Lower leg skin (tissue), 4 donors: ENCODE measurements at places on chromosomes 16 and 17. TPM values are rescaled to one million over a fixed set of nuclear protein-coding genes. Genes with fewer than 3 reads are reported as not detected.

RTN4RL1 gene
- total RNA-seq, result 31.0 TPM

PRSS53 gene
- total RNA-seq, result 2.8 TPM

CES5A gene
- total RNA-seq, result 0.34 TPM

PTGES3L gene
- not detected for total RNA-seq

KRT32 gene
- 11.6 TPM for total RNA-seq

HEATR9 gene
- not detected for total RNA-seq

FBXO47 gene
- not detected for total RNA-seq

MPO gene
- total RNA-seq, result not detected

ITGAD gene
- not detected for total RNA-seq

PMFBP1 gene
- 0.39 TPM for total RNA-seq

C1QTNF8 gene
- total RNA-seq, result not detected

TMEM97 gene
- total RNA-seq, result 18.6 TPM

GPR139 gene
- not detected for total RNA-seq

TPSG1 gene
- 0.32 TPM for total RNA-seq

MFSD11 gene
- 33.7 TPM for total RNA-seq

- no peak for DNase-seq
These were observed 201.2 kb downstream of the C16orf78 start for GRCh38 chr16:49574826-49575225.

DNA sequence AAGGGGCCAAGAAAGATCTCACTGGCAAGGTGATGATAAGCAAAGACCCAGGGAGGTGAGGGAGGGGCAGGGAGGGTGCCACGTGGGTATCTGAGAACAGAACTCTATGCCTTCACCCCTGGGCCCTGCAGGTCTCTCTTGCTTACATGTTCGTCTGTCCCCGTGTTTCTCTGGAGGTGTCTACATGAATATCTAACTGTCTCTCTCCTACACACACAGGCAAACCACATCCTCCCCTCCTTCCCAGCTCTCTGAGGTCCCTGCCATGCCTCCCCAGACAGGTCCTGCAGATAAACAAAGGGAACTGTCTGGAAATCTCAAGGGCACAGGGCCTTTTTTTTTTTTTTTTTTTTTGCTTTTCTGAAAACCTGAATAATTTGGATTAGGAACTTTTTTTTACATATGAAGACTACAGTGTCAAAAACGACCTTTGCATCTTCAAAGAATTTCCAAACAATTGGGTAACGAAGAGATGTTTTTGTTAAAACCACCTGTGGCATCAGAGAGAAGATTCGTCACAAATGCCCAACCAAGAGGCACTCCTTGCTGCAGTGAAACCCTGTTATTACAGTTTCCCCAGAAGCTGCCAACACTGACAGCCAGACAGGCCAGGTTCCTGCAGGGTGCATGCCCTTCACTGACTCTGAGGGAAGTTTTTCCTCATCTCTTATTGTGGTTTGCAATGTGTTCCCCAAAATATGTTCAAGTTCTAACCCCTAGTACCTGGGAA is 17.8 kb downstream of the PLLP start:
- DNase-seq, result no peak

DNA sequence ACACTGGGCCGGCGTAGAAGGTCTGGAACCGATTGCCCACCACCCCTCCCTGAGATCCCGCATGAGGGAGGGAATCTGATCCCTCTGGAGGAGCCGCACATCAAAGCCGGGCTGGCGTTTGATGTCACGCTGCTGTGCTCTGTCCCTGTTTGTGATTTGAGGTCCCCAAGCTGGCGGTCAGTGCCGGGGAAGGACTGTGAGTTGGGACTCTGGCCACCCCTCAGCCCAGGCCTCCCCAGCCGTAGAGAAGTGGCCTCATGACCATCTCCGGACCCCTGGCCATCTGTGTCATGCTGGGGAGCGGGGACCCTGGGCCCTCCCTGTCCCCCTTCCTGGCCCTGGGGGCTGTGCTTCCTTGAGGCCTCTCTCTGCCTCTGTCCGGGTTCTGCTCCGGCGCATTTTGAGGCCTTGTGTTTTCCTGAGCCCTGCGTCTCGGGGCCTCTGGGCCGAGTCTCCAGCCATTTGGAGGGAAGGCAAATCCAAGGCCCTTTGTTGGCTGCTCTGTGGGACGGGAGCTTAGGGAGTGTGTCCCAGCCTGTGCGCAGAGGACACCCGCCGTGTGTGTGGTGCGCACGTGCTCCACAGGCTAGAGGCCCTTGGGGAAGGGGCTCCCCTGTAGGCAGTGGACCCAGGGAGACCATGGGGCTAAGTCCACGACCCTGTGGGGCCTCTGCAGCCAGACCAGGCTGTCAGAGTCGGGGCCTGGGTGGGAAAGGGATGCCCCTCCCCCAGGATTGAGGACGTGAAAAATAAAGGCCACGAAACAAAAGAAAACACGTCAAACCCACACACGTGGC is 15.1 kb downstream of the ASPSCR1 start:
- DNase-seq, result no peak

GRCh38 chr16:22093996-22094395 is 1.7 kb downstream of the VWA3A start:
- DNase-seq, result no peak

DNA sequence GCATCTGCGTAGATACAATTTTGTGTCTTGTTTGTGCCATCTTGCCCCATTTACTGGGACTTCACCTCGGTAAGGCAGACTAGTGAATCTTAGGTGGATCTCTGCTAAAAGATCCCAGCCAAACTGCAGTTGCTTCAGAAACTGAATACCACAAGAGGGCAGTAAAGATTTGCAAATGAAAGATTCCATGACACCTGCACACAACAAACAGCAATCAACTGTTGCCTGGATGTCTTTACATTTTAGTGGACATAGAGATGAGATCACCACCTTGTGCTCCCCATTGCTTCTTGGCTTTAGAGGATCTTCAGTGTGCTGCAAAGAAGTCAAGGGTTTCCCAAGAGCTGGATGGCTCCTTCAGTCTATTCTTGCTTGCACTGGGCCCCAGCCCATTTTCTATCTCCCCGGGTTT is 119.2 kb upstream of the CACNG5 start:
- peak; percentile 3 for DNase-seq

DNA sequence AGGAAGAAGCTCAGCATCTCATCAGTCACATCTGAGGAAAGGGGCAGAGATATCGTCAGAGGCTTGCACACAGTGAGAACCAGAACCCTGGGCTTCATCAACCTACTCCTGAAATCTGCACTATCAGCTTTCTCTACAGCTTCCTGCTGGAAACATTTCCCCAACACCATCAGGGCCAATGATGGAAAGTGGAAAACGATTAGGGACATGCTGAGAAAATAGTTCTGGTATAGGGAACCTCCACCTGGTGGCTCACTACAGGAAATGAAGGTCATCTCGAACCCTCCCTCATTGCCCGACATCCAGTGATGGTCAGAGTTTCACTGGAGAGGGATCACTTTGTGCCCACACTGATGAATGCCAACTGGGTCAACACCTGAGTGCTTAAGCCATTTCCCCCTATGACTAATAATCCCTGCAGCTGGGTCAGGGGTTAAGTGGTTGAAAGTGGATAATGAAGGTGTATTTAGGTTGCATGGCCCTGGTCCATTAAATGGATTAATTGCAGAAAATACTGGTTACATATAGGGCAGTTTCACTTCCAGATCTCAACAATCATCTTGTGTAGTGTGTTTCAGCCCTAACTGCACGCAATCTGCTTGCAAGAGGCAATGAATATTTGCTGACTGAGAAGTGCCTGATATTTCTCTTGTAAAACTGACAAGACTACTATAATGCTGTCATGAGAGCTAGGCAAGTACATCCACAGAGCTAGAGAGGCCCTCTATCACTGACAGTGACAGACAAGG is 43.1 kb upstream of the GSG1L start:
- no peak for DNase-seq

DNA sequence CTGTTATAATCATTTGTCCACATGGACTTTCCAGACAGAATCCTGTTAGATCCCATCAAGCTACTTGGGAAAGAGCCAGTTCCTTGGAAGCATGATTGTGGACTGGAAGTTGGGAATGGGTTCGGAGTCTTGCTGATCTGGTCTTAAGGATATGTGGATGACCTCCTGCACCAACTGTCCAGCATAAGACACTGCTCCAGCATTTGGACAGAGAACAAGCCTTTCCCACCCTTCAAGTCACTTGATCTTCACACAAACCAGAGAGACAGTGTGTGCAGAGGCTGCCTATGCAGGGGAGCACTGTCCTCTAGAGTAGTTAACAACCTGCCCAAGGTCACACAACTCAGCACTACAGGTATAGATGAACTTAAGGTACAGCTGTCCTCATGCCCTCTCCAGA is 5.8 kb upstream of the MT1B start:
- no peak for DNase-seq

GRCh38 chr17:58432806-58433573 is 15.7 kb upstream of the RNF43 start:
- DNase-seq, result no peak

GRCh38 chr17:50686494-50687199 is 21.1 kb downstream of the ANKRD40 start:
- peak; percentile 68 for DNase-seq

GRCh38 chr17:50464736-50465135 is 3.9 kb downstream of the CHAD start:
- DNase-seq, result no peak

- no peak for DNase-seq
These were observed 205.7 kb downstream of the TANC2 start for GRCh38 chr17:63171428-63172393.

DNA sequence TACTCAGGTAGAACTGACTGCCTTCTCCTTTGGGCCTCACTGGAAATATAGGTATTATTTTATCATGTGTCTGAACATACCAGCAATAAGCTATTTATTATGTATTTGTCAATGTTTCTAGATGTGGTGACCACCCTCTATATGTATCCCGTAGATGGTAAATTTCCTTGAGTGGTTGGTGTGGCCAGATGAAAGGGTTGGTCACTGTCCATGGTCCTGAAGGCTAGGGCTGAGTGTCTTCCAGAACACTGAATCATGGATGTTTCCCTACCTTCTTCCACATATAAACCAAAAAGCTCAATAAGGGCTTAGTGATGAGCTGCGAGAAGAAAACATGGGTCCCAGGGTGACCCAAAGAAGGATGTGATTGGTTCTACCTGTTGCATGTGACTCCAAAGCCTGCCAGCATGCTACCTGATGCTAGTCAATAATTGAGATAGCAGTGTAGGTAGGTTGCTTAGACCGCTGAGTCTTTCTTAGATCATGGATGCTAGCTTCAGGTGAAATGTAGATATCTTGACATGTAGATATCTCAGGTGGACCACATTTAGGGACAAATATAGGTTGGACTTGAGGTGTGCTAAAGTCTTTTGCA is 150.3 kb downstream of the ASIC2 start:
- no peak for DNase-seq

DNA sequence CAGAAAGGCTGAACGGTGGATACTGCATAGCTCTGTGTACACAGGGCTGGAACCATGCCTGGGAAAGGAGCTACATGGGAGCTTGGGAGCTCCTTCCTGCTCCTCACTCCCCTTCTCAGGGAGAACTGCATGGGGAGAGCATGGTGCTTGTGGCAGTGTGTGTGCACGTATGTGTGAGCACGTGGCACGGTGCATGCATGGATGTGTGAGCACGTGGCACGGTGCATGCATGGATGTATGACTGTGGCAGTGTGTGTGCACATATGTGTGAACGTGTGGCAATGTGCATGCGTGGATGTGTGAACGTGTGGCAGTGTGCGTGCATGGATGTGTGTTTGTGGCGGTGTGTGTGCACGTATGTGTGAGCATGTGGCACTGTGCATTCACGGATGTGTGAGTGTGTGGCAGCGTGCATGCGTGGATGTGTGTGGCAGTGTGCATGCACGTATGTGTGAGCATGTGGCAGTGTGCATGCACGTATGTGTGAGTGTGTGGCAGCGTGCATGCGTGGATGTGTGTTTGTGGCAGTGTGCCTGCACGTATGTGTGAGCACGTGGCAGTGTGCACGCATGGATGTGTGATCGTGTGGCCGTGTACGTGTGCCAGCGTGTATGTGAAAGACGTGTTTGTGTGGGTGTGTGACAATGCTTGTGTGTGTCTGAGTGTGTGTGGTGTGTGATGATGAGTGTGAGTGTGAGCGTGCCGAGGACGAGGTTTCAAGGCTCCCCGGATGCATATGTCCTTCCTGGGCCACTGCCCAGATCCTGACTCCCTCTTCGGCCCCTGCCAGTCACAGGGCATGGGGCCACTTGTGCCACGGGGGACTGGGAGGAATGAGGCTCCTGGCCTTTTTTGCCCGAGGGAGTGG is 52.4 kb upstream of the JPH3 start:
- DNase-seq, result no peak

DNA sequence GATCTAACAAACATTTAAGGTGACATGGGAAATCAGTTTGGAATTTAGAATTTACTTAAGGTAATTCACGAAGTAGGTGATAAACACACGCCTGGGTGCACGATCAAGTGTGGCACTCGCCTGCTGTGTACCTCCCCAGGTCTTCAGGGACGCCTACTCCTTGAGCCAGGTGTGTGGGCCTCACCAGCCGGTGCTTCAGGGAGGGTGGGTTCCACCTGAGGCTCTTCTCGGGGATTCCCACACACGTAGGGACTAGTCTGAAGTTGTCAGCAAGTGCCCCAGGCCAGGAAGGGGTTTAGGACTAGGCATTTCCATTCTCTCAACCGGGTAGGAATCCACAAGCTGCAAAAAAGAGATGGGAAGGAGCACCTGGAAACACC is 9.8 kb upstream of the NAT9 start:
- DNase-seq, result no peak

DNA sequence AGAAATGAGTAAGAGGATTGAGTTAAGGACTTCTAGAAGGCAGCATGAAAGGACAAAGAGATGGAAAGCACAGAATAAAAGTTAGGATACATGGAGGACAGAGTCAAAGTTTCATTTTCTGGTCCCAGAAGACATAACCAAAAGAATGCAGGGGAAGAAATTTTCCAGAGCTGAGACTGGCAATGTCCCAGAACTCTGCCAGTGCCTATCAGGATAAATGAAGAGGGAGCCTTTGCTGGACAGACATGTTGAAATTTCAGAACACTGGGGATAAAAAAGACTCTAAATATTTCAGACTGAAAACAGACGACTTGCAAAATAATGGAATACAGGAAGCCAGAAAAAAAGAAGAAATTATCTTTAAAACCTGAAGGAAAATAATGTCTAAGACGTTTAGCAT is 55.7 kb downstream of the NT5M start:
- DNase-seq, result no peak

GRCh38 chr17:56708670-56709410 is 115.3 kb downstream of the NOG start:
- no peak for DNase-seq

- no peak for DNase-seq
These were observed 9.6 kb upstream of the WNT9B start for GRCh38 chr17:46841561-46842379.

GRCh38 chr16:47359478-47359877 is 101.4 kb downstream of the ITFG1 start:
- DNase-seq, result no peak

DNA sequence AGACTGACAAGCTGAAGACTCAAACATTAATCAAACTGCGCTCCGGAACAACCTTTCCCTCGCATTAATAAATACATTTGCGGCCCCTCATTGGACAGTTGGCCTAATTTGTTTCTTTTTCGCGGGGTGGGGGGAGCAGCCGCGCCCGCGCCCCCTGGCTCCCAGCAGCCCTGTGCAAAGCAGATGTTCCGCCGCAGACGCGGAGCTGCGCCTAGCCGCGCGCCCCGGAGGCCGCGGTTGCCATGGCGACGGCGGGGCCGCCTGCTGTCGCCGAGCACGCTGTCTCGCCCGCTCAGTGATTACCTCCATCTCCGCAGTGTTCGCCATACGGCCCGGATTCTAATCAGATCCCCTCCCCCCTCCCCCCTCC is 25.5 kb downstream of the COPZ2 start:
- no peak for DNase-seq

- DNase-seq, result no peak
These were observed 40.5 kb upstream of the HS3ST3A1 start for GRCh38 chr17:13642188-13642587.
